ENCODE measurements at places on chromosomes 5 and 9.

GRCh38 chr5:171449426-171449825 is 30.0 kb downstream of the FGF18 start:
- DNase-seq, result no peak

- DNase-seq, result no peak
Observed at GRCh38 chr5:109943701-109944235, 254.0 kb downstream of the MAN2A1 start.

GRCh38 chr5:37391591-37391990 is 12.5 kb downstream of the WDR70 start:
- DNase-seq, result no peak

DNA sequence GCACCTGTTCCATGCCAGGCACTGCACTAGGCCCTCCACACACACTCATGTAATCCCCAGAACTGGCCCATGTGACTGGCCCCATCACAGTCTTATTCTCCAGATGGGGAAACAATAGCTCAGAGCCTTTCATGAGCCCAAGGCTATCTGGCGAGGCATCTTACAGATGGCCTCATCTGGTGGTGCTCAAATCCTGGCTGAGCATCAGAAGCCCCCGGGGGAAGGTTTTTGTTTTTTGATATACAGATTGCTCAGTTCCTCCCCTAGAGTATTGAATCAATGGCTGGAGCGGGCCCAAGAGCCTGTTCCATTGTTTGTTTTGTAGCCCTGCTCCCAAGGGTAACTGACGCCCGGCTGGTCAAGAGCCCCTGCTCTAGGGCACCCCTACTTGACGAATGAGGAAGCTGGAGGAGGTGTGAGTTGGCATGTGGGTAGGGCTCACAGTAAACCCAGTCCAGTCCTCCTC is 145.3 kb upstream of the RAPGEF1 start:
- no peak for DNase-seq

GRCh38 chr5:39399135-39400036 is 25.4 kb downstream of the DAB2 start:
- peak; percentile 60 for DNase-seq

GRCh38 chr9:135830496-135830895 is 76.8 kb downstream of the CAMSAP1 start:
- no peak for DNase-seq

DNA sequence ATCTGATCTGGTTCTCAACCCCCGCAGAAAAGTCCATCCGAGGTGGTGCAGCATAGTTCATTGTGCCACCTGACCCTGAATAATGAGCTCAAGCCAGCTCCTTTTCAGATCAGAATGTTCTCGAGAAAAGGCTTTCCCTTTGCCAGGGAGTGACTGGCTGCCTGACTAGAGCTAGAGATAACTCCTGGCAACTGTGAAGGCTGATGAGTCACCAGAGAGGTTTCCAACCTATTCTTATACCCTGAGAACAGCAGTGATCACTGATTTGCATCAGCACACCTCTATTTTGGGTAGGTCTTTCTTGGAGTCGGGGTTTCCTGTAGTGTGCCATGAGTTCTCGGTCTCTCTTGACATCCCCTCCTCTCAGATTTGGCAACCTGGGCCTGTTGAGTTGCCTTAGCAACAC is 127.9 kb downstream of the PIK3R1 start:
- peak; percentile 79 for DNase-seq
